ENCODE measurements at places on chromosomes 11 and 22.

DNA sequence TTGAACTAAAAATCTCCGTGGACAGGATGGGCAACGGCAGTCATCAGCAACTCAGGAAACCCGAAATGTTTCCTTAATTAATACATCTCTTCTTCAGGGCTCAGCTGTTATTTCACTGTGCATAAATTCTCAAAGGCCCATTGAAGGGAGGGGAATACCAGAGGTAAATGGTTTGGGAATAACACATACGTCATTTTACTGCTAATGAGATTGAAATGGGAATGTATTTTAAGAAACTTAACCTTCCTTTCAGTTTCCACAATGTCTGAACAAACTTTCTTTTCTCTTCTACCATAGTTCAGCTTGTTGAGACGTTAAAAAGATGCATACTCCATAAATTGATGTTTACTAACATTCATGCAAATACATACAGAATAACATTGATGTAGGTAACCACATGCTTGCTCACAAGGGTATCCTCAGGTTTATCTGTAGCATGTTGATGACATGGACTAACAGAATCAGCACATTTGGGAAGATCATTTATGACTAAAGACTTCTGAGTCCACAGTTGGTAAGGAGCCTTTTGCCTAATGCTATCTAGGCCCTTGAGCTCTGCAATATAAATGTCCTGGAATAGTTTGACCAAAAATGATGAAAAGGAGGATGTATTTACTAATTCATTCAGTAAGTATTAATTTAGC lies 7.7 kb upstream of the PRRG4 start:
- DNase-seq, result no peak

- no peak for DNase-seq
Observed at GRCh38 chr11:77959434-77959833, 35.0 kb downstream of the INTS4 start.

- DNase-seq, result no peak
Observed at GRCh38 chr22:44728761-44729324, 23.5 kb upstream of the ARHGAP8 start.

DNA sequence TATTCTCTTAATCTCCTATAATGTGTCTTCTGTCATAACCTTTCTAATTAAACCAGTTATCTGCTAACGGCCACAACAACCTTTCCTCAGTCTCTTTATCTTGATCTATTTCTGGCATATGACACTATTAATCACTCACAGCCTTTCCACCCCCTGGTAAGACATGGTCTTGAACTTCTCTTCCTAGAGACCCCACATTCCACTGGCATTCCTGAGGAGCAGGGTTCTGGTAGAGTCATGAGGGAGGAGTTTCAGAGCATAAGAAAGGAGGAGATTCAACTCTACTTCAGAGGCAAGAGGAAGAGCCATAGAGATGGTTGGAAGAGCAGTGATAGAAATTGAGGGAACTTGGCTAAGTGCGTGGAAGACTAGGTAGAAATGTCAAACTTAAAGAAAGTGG lies 325.6 kb downstream of the BLID start:
- no peak for DNase-seq

DNA sequence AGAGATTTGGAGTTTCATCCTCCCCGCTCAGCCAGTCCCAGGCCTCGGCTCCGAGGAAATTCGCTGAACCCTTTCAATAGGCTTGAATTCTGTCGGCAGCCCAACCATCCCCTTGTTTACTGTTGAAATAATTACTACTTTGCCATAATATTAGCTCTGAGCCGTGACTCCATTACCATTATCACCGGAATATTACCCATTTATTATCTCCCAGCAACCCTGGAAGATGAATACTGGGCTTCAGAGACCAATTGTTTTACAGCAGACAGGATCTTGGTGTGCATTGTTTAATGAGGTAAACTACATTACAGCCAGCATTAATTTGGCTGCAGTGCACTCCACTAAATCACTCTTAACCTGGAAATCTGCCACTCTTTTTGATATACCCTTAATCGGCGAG lies 867.4 kb downstream of the NTM start:
- no peak for DNase-seq

DNA sequence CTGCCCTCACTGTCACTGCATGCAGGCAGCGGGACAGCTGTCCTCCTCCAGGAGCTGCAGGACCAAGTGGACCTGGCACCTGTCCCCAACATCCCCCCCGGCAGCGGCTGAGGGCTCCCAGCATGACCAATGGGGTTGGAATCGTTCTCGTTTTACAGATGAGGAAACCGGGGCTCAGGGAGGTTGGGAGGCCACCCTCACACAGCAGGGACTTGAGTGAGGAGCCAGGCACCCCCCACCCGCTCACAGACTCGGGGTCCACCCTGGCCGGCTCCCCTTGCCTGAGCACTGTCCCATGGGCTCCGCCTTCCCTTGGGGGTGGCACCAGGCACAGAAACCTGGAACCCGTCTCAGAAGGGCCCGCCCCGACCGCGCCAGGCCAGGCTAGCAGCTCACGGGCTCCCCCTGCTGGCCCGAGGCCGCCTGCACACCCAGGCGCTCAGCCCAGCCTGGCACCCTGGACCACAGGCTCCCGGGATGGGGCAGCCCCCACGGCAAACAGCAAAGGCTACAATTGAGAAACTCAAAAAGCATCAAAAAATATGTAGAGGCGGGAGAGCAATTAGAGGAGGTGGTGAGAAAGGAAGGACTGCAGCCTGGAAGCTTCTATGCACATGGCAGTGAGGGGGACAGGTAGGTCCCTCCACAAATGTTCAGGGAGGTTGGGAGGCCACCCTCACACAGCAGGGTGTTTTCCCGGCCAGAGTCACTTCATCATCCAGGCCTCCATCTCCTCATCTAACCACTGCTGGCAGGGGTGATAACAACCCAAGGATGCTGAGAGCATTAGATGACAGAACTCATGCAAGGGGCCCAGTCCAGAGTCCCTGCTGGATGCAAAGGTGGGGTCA lies 12.8 kb downstream of the MACROD1 start:
- peak; percentile 86 for DNase-seq

- no peak for DNase-seq
Observed at GRCh38 chr22:31945443-31945855, 1.1 kb downstream of the YWHAH start.

Data from ecto neural progenitor cell (in vitro differentiated cells).